Fibroblast of skin of left quadriceps (primary cell): ENCODE measurements at places on chromosomes 12 and 14.

DNA sequence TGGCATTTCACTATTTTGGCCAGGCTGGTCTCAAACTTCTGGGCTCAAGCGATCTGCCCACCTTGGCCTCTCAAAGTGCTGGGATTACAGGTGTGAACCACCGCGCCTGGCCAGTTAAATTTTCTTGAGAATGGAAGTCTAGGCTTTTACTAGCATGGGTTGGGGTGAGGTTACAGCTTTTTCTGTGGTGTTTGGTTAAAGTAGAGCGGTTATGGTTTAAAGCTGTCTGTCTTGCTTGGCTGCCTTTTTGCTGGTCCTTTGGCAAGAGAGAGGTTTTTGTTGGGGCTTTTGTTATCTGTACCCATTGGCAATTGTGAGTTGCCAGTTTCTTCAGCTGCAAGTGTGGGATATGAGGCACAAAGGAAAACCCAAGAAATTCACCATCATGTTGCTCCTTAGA, 84.1 kb downstream of the BRMS1L start:
- DNase-seq, result no peak

- no peak for DNase-seq
These were observed 14.6 kb downstream of the MEG3 start for GRCh38 chr14:100840286-100841065.

DNA sequence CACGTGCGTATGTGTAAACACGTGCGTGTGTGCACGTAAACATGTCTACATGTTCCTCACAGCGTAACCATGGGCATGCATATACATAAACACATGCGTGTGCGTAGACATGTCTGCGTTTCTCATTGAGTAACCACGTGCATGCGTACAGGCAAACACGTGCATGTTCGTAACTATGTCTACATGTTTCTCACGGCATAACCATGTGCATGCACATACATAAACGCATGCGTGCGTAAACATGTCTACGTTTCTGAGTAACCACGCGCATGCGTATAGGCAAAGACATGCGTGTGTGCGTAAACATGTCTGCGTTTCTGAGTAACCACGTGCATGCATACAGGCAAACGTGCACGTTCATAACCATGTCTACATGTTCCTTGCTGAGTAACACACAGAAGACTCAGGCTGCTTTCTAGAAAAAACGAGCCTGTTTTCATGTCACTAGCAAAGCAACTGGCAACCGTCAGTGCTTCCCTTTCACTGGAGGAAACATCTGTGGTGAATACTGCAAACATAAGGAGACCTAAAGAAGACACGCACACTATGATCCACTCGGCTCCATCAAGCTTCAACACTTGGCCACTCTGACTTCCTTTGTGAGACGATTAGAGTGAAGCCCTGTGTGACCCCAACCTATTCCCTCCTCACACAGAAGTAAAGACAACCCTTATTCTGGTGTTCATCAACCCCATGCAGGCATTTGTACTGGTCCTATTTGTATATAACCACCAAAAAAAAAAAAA, 28.8 kb downstream of the POLE start:
- DNase-seq, result no peak

GRCh38 chr12:103814436-103814835, 26.6 kb downstream of the NT5DC3 start:
- DNase-seq, result no peak

DNA sequence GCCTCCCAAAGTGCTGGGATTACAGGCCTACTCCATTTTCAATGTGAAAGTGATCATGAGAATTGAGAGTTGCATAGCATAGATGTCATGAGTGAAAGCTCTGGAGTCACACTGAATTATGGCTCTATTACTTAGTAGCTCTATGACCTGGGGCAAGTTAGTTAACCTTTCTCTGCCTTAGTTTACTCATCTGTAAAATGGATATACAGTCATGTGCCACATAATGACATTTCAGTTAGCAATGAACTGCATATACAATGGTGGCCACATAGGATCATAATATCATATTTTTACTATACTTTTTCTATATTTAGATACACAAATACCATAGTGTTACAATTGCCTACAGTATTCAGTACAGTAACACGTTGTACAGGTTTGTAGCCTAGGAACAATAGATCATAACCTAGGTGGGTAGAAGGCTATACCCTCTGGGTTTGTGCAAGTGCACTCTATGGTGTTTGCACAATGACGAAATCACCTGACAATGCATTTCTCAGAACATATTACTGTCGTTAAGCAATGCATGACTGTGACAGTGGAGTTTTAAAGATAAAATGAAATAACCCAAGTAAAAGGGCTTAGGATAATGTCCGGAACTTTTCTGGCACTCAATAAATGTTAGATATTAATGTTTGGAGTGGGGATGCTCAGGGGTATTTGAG, 53.1 kb downstream of the ZFYVE26 start:
- DNase-seq, result no peak

- no peak for DNase-seq
These were observed 761 bp upstream of the NDRG2 start for GRCh38 chr14:21025371-21026273.

GRCh38 chr12:47808574-47809365, 10.9 kb downstream of the HDAC7 start:
- DNase-seq, result no peak

GRCh38 chr14:89672636-89673511, 255.8 kb upstream of the FOXN3 start:
- DNase-seq, result no peak

- DNase-seq, result no peak
These were observed 831.1 kb downstream of the LRFN5 start for GRCh38 chr14:42437809-42438208.

GRCh38 chr12:15268927-15269552, 47.8 kb upstream of the RERG start:
- DNase-seq, result peak; percentile 24
